ENCODE measurements at places on chromosomes 16 and 17. TPM values are rescaled to one million over a fixed set of nuclear protein-coding genes. Genes with fewer than 3 reads are reported as not detected.

DNA sequence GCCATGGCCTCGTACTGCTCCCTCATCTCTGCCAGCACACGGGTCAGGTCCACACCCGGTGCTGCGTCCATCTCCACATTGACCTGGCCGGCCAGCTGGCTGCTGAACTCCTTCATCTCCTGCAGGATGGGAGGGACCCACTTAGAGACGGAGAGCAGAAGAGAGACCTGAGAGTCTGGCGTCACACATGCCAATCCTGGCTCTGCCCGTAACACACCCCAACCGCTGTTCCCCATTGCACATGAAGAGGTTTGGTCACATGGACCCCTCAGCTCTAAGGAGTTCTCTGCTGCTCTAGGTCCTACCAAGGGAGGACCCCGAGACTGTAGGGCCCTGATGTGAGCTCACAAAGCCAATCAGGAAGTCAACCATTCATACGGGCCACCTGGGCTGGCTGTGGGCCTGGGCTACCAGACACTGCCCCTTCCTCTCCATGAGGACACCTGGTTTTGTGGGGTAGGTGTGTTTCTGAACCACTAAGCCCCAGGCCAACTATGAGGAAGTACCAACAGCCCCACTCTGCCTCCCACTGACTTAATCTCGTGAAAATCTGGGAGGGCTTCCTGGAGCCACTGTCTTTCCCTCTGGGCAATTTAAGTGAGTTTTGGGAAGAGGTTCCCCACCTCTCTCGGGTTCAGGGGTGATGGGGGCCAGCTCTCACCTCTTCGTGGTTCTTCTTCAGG, 2.4 kb downstream of the KRT15 start:
- DNase-seq = no peak

The MFAP4 gene
- 324 TPM for total RNA-seq

The PYDC1 gene
- not detected for total RNA-seq

DNA sequence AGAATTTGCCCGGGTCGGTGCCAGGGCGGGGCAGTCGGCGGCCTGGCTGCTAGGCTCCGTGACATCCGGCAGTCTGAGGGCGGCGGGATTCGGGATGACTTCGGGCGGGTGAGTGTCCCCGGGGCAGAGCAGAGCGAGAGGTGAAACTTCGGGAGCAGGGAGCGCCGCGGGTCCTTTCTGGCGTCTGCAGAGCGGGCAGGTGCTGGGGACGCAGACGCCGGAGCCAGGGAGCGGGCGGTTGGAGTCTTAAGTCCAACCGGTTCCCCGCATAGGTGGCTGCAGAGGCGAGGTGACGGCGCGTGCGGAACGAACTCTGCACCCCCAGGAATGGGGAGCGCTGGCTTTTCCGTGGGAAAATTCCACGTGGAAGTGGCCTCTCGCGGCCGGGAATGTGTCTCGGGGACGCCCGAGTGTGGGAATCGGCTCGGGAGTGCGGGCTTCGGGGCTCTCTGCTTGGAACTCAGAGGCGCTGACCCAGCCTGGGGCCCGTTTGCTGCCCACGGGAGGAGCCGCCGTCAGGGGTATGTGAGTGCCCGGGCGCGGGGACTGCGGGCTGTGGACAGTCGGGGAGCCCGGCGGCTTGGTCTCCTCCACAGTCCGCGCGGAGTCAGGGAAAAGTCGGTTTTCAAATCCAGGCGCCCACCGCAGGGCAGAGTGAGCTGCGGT, at the start of gene B4GALNT2:
B4GALNT2 (plus strand) TSS at position 71 of the 666 bp plus-strand sequence; CDS start at position 95, 24 bp downstream.
- no peak for DNase-seq

GRCh38 chr16:14280541-14280940, 209.4 kb downstream of the MRTFB start:
- DNase-seq = no peak

DNA sequence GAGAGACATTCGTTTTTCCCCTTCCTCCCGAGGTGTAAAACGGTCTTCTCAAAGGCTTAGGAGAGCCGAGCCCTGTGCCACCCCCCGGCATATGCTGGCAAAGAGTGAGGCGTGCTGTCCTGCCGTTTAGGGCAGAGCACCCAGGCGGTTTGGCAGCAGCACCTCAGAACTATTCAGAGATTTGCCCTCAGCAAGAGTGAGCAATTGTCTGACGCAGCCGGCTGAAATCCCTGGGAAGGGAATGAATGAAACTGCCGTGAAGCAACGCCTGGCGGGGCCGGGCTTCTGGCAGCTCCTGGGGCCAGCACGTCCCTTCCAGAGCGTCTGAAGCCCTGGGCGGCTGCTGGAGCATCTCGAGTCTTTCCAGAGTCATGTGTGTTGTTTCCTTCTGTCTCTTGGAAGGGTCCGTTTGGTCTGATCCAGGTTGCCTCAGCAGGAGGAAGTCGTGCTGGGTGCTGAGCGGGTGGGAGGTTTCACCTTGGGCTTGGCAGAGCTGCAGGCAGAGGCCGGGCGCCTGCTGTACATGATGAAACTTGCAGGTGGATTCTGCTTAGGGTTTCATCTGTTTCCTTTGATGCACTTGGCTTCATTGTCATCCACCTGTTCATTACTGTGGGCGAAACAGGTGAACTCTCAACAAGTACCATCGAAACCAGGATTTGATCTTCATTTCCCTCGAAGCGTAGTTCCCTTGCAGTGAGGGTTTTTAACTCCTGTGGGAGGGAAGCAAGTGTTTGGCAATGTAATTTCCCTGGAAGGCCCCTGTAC, 35.4 kb downstream of the TBCD start:
- peak; percentile 80 for DNase-seq

GRCh38 chr16:79914961-79915720, 314.6 kb upstream of the MAF start:
- no peak for DNase-seq

The DRC3 gene
- total RNA-seq = 1.6 TPM

- DNase-seq = no peak
Measured at GRCh38 chr16:79365702-79366101, 234.8 kb downstream of the MAF start.

GRCh38 chr16:75502916-75503605, 7.8 kb upstream of the CHST6 start:
- no peak for DNase-seq

The KRTAP1-1 gene
- total RNA-seq = not detected

The NPIPB5 gene
- 122 TPM for total RNA-seq

DNA sequence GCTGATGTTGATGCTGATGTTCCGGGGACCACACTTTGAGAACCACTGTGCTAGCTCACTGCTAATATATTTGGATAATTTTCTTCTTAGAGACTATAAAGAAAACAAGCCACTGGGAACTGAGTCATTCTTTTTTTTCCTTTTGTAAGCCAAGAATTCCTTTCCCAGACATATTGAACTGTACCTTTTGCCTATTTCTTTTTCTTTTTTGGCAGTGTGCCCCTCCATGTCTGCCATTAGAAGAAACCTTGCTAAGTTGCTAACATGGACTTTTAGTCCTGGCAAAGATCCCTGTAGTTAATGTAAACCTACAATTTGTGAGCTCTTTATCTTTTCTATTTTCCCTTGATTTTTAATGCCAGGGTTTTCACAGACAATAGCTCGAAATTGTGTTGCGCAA, 17.3 kb upstream of the ERCC4 start:
- DNase-seq = no peak

- DNase-seq = no peak
Measured at GRCh38 chr16:65342231-65342866, 220.5 kb upstream of the CDH11 start.

GRCh38 chr16:20676837-20677236, 20.6 kb downstream of the ACSM1 start:
- DNase-seq = no peak

The FOXC2 gene
- 0.81 TPM for total RNA-seq

DNA sequence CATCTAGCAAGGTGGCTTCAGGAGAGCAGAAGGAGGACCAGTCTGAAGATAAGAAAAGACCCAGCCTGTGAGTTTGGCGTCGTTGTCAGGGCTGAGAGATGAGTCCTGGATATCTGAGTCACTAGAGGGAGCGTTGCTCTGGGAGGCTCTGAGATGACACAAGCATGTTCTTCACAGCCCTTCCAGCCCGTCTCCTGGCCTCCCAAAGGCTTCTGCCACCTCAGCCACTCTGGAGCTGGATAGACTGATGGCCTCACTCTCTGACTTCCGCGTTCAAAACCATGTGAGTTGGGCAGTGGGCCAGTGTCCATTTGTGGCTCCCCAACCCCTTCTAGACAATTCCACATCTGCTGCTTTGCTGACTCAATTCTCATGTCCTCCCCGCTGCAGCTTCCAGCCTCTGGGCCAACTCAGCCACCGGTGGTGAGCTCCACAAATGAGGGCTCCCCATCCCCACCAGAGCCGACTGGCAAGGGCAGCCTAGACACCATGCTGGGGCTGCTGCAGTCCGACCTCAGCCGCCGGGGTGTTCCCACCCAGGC, 2.3 kb downstream of the TGFB1I1 start:
- no peak for DNase-seq

DNA sequence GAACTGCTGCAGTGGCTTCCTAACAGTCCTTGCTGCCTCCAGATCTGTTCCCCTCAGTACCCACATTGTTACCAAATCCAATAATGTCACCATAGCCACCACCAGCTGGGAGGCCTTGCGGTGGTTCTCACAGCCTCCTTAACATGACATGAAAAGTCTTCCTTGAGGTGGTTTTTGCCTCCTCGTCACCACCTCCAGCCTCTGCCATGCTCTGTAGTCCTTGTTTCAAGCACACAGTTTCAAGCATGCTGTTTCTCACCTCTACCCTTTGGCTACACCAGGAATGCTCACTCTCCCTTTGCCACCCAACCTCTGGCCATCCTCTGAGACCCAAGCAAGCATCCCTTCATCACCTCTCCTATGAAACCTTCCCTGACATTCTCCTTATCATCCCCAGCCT, 47.2 kb downstream of the DNAH9 start:
- DNase-seq = no peak

The LRRC37A gene
- total RNA-seq = 1.5 TPM

GRCh38 chr17:21525464-21526130, 149.4 kb downstream of the KCNJ12 start:
- DNase-seq = no peak

- DNase-seq = no peak
Measured at GRCh38 chr17:32487473-32488176, 832 bp downstream of the CDK5R1 start.

GRCh38 chr17:33970279-33970678, 284.8 kb upstream of the CCL2 start:
- no peak for DNase-seq

DNA sequence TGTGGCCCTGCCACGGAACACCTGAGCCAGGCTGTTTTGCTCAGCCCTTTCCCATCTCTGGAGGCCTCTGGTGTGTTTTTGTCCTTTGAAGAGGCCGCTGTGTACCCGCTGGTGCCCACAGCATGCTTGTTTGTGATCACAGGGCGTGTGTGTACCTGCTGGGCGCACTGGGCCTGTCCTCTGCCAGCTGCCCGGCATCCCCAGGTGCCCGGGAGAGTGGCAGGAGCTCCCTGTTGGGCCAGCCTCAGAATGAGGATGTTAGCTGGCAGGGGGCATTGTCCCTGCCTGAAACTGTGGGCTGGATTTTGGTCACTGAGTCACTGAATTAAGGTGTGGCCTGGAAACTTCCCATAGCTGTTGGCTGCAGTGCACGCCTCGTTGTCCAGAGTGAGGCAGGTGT, 31.1 kb downstream of the BAIAP2 start:
- DNase-seq = no peak

The TBX21 gene
- total RNA-seq = not detected

The CMTM2 gene
- total RNA-seq = not detected

DNA sequence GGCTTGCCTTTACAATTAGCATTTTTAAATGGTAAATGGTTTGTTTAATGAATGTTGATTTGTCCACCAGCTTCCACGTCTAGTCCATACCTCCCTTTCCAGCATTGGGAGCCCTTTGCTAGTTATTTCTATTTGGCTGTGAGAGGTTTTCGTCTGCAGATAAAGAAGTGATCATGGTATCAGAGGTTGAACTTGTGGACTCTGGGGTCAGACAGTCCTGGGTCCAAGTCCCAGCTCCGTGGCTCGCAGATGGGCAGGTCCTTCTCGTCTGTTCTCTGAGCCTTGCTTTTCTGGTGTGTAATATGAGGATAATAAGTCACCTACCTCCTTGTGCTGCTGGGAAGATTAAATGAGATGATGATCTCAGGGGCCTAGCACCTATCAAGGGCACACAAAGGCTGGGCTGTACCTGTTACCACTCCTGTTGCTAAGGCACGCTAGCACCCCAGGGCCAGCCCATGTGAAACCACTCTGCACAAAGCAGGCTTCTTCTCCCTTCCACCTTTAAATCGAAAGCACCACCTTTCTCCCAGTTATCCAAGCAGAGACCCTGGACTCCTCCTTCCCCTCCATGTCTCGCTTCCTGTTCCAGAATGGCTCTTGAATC, 103.9 kb downstream of the GNAO1 start:
- no peak for DNase-seq

GRCh38 chr17:19650826-19651225, 2.3 kb downstream of the ALDH3A2 start:
- no peak for DNase-seq

GRCh38 chr17:72487731-72488494, 367.1 kb downstream of the SOX9 start:
- no peak for DNase-seq

DNA sequence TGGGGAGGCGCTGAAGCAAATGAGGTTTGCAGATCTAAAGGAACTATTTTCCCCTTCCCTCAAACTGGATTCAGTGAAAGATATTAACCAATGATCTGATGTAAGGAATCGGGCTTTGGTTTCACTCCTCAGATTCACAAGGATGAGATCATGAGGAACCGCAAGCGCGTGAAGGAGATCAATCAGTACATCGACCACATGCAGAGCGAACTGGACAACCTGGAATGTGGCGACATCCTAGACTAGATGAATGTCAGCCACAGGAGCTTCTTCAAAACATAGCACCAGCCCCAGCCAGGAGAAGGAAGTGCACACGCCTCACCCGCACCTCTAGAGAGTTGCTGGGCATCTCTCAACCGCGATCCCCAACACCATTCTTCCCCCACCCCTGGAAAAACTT, 22.5 kb downstream of the ATPAF2 start:
- DNase-seq = no peak

The KRTAP4-3 gene
- not detected for total RNA-seq

- no peak for DNase-seq
Measured at GRCh38 chr17:40017422-40018080, 2.3 kb downstream of the CSF3 start.

GRCh38 chr17:57296231-57296630, 39.9 kb downstream of the MSI2 start:
- DNase-seq = no peak

The DPEP2 gene
- total RNA-seq = 3.9 TPM

- DNase-seq = no peak
Measured at GRCh38 chr17:66678827-66679226, 156.1 kb upstream of the CACNG5 start.

The SOST gene
- total RNA-seq = not detected

The YPEL2 gene
- 35.5 TPM for total RNA-seq

- no peak for DNase-seq
Measured at GRCh38 chr16:20300312-20301097, 26.8 kb downstream of the GP2 start.

DNA sequence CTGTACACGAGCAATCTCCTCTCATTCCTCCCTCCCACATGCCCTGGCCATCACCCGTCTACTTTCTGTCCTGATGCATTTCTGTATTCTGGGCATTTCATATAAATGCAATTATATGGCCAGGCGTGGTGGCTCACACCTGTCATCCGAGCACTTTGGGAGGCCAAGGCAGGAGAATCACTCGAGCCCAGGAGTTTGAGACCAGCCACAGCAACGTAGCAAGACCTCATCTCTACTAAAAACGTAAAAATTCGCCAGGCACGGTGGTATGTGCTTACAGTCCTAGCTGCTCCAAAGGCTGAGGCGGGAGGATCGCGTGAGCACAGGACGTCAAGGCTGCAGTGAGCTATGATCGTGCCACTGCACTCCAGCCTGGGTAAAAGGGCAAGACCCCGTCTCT, 4.8 kb downstream of the MEAK7 start:
- peak; percentile 25 for DNase-seq

The KRTAP17-1 gene
- not detected for total RNA-seq

Measured in sigmoid colon (tissue), 7 donors.